Islet precursor cell (in vitro differentiated cells): ENCODE measurements at places on chromosomes 5 and 9.

GRCh38 chr5:35678661-35679060, 61.0 kb downstream of the SPEF2 start:
- DNase-seq, result no peak

- no peak for DNase-seq
Observed at GRCh38 chr5:178284996-178285395, 52.4 kb upstream of the PHYKPL start.

DNA sequence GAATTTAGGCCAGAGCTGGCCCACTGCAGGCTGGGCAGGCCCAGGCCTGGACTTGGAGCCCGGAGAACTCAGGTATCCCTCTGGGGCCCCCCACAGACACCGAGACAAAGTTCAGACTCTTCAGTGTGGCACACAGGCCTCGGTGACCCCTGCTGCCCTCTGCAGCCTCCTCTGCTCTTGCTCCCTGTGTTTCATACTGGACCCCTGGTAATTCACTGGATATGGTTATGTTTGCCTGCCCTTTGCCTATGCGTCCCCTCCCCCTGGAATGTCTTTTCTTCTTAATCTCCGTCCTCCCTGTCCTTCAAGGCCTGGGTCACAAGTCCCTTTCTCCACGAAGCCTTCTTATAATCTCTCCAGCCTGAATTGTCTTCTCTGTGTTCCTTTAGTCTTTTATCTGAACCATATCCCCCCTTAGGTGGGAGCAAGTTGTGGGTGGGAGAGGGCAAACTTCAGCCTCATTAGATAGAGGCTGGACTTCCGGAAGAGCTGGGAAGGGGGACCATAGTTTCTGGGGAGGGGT, 30.1 kb downstream of the GSN start:
- no peak for DNase-seq

DNA sequence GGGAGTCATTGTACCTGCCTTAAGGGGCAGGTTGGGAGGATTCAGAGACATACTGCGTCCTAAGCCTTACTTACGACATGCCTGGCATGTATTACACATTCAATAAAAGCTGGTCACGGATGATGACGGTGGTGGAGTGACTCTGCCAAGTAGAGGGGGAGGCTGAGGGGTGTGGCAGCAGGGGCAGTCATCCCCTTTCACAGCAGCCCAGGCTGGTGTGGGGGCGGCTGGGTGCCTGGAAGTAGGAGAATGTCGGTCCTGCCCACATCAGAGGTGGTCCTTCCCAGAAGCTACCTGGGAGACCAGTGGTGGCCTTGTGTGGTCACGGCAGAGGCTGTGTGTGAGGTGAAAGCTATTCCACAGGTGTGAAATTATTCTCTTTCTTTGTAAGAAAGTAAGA, 8.9 kb downstream of the ZBTB34 start:
- peak; percentile 38 for DNase-seq

- no peak for DNase-seq
Observed at GRCh38 chr5:127517110-127517479, 345 bp upstream of the PRRC1 start.
